ENCODE measurements at places on chromosomes 16 and 17.

DNA sequence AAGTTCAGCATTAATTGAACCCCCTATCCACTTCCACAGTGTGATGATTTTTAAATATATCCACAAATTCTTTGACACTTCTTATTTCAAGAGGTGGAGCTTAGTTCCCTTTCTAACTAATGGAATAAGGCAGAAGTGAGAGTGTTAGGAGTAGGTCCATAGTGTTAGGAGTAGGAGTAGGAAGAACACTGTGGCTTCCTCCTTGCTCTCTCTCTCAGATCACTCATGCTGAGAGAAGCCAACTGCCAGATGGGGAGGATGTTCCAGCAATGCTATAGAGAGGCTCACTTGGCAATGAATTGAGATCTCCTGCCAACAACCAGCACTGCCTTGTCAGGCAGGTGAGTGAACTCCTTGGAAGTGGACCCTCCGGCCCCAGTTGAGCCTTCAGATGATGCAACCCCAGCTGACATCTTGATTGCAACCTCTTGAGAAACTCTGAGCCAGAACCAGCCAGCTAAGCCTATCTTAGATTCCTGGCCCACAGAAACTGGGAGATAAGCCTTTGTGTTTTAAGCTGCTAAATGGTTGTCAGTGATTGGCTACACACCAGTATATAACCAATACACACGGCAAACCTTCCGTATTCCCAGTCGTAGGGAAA lies 44.3 kb downstream of the SPECC1 start:
- DNase-seq = no peak

DNA sequence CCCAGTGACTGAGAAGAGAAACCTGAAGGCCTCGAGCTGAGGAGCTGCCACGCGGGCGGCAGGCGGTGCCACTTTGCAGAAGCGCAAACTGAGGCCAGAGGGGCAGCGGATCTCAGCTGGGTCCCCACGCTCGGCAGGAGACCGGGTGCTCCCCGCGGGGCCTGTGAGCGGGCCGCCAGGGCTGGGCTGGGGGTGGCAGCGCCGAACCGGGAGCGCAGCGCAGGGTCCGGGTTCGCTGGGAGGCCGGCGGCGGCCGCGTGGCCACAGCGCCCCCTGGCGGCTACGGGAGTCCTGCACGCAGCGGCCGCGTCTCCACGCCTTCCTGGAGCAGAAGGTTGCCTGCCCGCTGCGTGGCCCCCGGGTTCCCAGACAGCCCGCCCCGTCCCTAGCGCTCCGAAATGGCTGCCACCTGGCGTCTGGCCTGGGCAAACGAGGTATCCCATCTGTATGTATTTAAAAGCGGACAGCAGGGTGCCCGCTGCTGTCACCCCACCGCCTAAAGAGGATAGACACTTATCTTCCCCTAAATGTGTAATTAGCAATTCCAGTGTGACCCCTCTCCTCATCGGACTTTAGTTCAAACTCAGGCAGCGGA lies 96.1 kb upstream of the CDH5 start:
- peak; percentile 51 for DNase-seq

- DNase-seq = no peak
Measured at GRCh38 chr17:39200070-39200879, at the start of gene RPL19. Gene RPL19, plus strand, starts transcription at chr17:39200283. Its CDS starts 62 bp downstream, at chr17:39200345.

GRCh38 chr17:30554839-30555751 lies 77.9 kb downstream of the GOSR1 start:
- DNase-seq = peak; percentile 38

DNA sequence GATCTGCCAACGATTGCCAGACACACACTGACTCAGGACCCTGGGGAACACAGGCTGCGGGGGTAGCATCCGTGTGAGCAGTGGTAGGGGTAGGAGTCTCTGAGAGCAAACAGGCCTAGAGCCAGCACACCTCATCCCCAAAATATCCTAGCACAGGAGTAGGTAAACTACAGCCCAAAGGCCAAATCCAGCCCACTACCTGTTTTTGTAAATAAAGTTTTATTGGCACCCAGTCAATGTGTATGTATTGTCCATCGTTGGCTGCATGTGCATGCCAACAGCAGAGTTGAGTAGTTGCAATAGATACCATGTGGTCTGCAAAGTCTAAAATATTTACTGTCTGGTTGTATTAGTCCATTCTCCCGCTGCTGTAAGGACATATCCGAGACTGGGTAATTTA lies 55.5 kb upstream of the GPRC5B start:
- no peak for DNase-seq

DNA sequence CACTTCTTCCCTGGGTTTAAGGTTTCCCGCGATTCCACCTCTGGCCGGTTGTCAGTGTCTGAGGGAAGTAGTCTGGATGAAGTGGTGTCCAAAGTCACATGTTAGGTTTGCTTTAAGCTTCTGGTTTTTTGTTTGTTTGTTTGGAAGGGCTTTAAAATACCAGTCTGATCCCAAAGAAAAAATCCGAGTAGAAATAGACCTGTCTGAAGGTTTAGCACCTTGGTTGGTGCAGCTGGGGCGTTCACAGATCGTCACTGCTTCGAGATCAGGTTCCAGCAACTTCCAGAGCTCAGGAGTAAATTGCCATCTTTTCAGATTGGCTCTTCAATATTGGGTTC lies 567 bp downstream of the TMEM97 start:
- no peak for DNase-seq

DNA sequence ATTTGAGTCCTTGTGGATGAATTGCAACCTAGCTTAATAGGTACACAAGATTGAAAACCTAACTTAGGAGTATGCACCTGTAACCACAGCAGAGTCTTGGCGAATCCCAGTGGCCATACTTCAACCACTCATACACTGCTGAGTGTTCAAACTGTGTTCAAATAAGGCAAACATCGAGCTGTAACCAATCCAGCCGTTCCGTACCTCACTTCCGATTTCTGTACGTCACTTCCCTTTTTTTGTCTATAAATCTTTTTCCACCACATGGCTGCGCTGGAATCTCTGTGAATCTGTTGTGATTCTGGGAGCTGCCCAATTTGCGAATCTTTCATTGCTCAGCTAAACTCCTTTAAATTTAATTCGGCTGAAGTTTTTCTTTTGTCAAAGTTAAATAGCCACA lies 190.6 kb downstream of the MAF start:
- DNase-seq = no peak

DNA sequence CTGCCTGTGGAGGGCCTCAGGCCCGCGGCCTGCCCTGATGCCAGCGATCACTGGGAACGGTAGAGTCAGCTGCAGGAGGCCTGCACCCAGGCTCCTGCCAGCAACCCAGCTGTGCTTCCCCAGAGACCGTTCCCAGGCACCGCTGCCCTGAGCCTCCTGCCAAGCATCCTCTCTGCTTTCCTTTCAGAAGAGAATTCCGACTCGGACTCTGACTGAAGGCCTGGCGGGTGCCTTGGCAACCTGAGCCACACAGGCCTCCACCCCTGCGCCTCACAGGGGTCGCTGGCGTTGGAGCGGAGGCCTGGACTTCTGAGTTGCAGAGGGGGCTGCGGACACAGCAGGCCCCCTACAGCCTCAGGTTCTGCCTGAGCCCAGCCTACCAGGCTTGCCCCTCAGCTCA lies 7.9 kb downstream of the CMTM3 start:
- DNase-seq = no peak

DNA sequence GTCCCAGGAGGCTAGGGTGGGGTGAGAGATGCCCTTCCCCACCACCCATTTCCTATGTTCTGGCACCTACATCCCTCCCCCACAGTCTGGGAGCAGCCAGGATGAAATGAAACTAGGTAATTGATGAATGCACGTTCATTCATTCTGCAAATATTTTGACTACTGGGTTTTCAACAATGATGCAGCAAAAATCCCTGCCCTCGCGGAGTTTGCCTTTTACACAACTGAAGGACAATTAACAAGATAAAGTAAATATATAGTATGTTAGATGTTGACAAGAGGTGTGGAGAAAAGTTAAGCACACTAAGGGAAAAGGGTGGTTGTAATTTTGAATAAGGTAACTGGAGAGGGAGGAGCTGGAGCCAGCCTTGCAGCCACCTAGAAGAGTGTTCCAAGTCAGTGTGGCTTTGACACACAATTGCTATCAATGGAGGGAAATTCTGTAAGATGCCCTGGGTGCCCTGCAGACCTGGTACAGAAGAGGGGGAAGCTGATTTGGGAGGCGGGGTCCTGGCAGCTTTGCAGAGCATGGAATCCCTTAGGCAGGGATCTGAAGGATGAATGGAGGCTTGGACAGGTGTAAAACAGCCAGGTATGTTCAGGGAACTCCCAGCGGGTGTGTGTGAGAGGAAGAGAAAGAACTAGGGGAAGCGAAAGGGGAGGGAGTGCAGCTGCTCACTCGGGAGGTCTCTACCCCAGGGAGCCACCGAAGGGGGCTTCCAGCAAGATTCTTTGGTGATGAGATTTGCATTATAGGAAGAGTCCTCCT lies 2.5 kb downstream of the TMEM92 start:
- no peak for DNase-seq

- peak; percentile 37 for DNase-seq
Measured at GRCh38 chr17:31549121-31549524, 157.6 kb downstream of the RAB11FIP4 start.

- DNase-seq = no peak
Measured at GRCh38 chr17:57953219-57953618, 2.0 kb downstream of the CUEDC1 start.

GRCh38 chr17:21263376-21263775 lies 10.2 kb upstream of the NATD1 start:
- DNase-seq = no peak

GRCh38 chr16:70394853-70395252 lies 44.0 kb downstream of the ST3GAL2 start:
- no peak for DNase-seq

DNA sequence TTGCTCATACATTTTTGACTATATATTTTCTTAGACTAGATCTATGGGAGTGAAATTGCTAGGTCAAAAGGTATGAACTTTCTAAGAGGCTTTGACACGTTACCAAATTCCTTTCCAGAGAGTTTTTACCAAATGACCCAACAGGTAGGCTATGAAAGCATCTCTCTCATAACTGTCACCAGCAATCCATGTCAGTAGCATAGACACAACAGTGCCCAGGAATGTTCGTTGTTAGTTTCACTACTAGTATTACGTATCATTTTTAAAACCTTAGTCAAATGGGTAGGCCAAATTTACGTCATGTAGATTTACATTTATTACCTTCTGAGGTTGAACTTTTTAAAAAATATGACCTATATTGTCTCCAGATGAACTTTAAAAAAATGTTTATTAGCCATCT lies 66.8 kb downstream of the MARCHF10 start:
- DNase-seq = no peak

DNA sequence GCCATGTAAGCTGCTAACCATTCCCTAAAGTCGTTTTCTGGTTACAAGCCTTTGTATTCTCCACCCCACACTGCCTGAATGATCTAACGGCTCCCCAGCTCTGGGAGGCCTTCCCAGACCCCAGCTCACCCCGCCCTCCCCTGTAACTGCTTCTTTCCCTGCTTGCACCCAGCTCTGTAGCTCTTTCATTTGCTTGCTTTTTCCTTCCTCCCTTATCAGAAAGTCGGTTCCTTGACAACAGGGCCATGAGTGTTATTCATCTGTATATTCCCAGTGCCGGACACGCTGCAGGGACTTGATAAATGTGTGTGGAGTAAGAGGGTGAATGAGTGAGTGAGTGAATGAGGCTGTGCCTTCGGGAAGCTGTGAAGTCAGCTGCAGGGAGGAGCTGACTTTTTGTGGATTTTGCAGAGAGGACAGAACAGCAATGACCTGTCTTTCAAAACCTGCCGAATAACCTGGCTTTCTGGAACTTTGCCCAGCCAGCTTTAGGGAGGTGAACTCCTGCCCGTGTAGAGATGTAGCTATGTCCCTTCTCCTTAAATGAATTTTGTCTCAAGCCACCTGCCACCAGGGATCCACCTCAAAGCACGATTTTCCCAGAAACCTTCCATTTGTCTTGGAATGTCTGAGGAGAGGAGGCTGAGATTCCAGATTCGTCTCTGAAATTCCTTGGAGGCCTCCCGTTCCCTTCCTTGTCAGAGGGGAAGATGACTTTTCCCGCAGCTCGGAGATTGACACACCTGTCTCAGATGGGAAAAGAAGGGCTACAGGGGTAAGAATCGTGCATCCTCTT lies 20.0 kb upstream of the CACNG4 start:
- DNase-seq = peak; percentile 72

- no peak for DNase-seq
Measured at GRCh38 chr17:77677211-77677610, 281.3 kb upstream of the TNRC6C start.

DNA sequence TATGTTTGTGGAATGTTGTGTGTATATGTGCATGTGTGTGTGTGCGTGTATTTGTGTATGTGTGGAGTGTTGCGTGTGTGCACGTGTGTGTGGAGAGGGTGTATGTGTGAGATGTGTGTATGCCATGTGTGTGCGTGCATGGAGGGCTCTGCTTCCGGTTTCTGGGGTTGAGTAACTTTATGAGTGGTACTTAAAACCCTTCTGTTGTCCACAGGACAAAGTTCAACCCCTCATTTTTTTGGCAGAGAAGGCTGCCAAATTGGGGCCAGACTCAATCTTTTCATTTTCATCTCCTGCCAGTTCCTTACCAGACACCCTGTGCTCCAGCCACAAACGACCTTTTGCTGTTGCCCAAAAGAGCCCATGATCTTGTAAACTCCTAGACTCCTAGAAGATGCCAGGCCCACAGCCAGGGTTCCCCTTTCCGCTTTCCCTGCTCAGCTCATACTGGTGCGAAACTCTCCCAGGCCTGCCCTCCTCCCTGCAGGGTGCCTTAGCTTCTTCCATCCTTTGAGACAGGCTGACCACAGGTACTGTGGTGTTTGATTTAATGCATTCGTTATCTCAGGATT lies 100.2 kb downstream of the CMIP start:
- DNase-seq = peak; percentile 18

DNA sequence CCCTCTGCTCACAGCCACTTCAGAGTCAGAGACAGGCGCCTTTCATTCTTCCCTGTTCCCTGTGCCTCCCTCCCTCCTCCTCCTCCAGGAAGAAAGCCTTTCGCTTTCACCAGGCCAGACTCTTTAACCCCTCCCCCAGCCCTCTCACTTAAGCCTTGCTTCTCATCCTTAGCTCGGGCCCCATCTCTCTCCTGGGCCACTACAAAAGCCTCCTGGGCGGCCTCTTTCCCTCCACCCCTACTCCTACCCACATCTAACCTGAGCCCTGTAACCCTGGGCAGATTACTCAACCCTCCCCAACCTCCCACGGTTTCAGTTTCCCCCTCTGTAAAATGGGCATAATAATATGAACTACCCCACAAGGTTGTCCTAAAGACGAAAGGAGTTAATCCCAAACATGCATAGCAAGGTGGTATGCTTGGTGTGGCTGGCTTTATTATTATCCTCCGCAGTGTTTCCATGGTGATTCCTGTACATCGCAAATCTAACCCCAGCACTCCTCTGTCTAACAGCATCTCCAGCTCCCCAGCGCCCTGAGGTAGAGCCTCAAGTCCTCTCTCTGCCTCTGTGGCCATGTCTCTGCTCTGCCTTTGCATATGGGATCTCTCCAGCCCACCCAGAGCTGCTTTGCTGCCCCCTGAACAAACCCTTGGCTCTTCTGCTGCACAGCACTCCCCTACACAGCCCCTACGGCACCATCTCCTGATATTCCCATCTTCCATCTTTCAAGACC lies 17.7 kb downstream of the PIMREG start:
- DNase-seq = no peak

GRCh38 chr17:45119964-45120363 lies 12.4 kb downstream of the PLCD3 start:
- DNase-seq = no peak

All from A172 (cell line).